ENCODE measurements at places on chromosomes 11 and 22.

DNA sequence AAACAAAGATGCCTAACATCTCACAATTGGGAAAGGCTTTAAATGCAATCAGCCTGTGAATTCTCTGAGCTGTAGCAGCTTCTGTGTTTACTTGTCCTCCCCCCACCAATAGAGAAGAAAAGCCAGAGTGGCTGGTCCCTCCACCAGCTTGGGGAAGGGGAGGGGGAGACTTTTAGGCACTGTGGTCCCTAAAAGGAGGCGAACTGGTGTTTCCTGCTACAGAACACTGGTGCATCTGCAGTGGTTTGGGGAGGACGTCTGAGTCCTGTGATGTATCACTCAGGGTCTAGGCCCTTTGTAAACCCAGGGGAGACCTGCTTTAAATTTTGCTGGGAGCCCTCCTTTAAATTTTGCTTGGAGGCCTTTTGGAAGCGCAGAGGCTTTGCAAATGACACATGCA, 16.9 kb downstream of the TNRC6B start:
- DNase-seq, result no peak

DNA sequence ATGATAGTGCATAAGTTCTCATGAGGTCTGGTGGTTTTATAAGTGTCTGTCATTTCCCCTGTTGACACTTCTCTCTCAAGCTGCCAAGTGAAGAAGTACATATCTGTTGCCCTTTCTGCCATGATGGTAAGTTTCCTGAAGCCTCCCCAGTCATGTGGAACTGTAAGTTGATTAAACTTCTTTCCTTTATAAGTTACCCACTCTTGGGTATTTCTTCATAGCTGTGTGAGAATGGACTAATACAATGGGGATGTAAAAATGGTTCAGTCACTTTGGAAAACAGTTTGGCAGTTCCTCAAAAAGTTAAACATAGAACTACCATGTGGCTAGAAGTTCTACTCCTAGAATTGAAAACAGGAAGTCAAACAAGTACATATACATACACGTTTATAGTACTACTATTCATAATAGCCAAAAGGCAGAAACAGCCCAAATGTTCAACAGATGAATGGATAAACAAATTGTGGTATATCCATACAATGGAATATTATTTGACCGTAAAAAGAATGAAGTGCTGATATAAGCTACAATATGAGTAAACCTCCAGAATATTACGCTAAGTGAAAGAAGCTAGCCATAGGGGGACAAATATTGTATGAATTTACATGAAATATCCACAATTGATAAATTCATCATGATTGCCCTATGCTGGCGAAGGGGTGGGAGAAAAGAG, 16.0 kb upstream of the DKK3 start:
- DNase-seq, result no peak

GRCh38 chr11:103091064-103091800, 728 bp downstream of the DCUN1D5 start:
- DNase-seq, result no peak

DNA sequence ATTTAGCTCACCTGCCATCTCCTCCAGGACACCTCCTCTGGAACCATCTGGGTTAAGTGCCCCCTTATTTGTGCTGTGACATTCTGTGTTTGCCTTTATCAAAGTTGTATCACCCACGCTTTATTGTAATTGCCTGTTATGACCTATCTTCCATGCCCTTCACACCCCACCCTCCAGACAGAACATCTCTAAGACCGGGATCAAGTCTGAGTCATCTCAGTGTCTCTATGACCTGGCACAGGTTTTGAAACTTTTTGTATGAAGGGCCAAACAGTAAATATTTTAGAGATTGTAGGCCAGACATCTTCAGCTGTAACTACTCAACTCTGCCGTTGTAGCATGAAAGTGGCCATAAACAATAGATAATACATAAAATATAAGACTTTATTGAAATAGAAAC, 161.8 kb downstream of the SPON1 start:
- DNase-seq, result no peak

- no peak for DNase-seq
Observed at GRCh38 chr22:36497910-36498665, 8.8 kb downstream of the FOXRED2 start.

- no peak for DNase-seq
Observed at GRCh38 chr11:128052912-128053641, 534.3 kb downstream of the ETS1 start.

- no peak for DNase-seq
Observed at GRCh38 chr11:10401256-10401655, 53.8 kb upstream of the AMPD3 start.

GRCh38 chr11:81070948-81071347, 1630.1 kb upstream of the TENM4 start:
- no peak for DNase-seq

DNA sequence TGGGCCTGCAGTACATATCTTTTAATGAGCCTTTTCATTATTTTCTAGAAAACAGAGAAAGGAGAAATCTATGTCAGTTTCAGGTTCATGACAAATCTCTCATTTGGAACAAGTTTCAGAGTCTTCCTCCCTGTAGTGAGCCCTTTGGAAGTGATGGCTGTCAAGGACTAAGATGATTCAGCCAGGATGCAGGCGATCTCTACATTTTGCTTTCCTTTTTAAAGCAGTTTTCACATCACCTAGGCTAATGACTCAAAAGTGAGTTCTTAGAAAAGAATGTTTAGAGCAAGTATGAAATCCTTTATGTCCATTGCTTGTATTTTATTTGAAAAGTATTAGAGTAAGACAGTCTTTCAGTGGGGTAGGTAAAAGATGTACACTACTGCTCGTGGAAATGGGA, 130.1 kb downstream of the TRPC6 start:
- DNase-seq, result no peak

GRCh38 chr11:66111158-66111557, 41.1 kb downstream of the PACS1 start:
- DNase-seq, result no peak

- peak; percentile 75 for DNase-seq
Observed at GRCh38 chr11:59615120-59615636, 396 bp downstream of the OSBP start.

GRCh38 chr11:36289226-36289852, at the start of gene COMMD9:
Gene COMMD9 (minus strand): TSS chr11:36289424. CDS start chr11:36289412, 12 bp downstream.
- DNase-seq, result peak; percentile 98

DNA sequence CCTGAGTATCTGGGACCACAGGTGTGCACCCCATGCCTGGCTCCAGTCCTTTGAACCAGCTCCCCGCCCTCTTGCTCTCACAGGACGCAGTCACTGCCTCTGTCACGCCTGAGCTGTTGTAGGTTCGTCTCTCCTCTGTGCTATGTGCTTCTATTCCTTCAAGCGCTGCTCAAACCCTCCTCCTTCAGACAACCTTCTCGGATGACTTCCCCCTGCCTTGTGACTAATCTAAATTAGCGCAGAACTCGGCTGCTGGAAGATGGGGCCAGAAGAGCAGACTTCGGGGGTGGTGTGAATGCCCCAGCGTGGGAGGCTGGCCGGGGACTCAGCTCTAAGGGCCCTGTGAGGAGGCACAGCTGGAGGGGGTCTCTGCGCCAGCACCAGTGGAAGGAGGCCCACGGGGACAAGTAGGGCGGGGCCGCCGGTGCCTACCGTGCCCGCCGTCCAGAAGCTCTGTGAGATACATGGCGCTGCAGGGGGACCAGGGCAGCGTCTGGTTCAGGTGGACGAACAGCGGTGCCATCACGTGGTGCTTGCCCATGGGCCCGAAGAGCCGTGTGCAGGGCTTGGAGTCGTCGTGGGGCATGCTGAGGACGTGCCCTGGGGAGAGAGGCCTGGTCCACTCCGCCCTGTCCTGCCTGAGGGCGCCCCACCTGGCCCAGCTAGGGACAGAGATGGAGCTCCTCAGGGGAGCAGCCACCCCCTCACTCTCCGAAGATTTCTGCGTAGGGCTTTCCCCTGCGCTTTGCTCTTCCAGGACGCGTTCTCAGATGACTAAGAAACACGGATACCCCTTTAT, 12.5 kb downstream of the ADAMTS8 start:
- no peak for DNase-seq

- DNase-seq, result no peak
Observed at GRCh38 chr22:39349506-39349966, 255 bp upstream of the SYNGR1 start.

- no peak for DNase-seq
Observed at GRCh38 chr11:9838961-9839360, 175.1 kb downstream of the SWAP70 start.

DNA sequence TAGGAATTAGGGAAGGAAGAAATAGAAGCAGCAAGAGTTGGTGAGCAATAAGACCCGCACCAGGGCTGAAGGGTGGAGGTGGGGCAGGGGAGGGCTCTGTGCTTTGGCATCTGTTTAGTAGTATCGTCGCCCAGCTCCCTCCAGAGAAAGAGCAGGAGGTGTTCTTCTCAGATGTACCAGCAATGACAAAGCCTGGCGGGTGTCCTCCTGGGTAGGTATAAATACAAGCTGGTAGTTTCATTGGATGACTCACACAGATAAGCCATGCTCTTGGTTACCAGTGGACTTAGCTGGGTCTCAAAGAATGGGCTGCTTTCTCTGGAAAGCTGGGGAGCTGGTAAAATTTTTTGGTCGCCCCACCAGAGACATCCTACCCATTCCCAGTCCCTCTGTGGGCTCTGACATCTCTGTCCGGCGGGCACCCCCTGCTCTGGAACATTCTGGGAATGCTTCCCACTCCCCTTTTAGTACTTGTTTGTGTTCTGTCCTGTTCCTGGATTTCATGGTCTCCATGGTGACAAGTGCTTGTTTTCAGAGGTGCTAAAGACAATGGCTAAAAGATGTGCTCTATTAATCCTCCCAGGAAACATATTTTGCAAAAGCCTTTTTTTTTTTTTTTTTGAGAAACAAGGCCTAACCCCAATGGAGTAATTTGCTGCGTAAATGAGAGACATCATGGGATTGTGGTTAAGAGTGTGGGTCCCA, 15.4 kb upstream of the TUBA8 start:
- no peak for DNase-seq

- no peak for DNase-seq
Observed at GRCh38 chr11:68387840-68388239, 72.7 kb upstream of the PPP6R3 start.

GRCh38 chr11:120134931-120135228, 3.0 kb downstream of the TRIM29 start:
- no peak for DNase-seq

DNA sequence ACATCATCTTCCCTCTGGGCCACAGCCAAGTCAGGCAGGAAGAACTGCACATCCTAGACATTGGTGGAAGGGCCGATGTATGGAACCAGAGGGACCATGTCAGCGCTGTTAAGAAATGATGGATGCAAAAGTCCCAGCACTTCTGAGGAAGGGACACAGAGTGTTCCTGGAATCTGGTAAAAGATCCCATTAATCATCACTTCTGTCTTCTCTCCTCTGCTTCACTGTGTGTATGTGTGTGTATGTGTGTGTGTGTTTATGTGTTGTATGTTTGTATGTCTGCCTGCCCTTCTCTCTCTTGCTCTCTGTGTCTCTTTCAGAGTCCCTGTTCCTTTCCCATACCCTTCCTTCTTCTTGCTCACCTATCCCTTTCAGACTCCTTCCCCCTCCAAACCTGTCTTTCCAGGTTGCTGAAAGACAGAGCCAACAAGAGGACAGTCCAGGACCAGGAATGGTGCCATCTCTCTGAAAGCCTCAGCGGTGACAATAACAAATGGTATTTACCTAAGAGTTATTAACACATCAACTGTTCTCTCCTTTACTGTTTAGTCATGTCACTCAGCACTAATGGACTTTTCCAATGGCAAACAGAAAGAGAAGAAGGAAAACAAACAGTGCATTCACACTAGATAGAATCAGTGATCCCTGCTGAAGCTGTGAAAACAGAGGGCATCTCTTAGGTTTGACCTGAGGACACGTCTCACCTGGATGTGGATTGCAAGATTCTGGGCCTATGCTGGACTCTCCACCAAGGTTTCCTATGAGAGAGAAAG, 47.1 kb downstream of the EHF start:
- DNase-seq, result no peak

DNA sequence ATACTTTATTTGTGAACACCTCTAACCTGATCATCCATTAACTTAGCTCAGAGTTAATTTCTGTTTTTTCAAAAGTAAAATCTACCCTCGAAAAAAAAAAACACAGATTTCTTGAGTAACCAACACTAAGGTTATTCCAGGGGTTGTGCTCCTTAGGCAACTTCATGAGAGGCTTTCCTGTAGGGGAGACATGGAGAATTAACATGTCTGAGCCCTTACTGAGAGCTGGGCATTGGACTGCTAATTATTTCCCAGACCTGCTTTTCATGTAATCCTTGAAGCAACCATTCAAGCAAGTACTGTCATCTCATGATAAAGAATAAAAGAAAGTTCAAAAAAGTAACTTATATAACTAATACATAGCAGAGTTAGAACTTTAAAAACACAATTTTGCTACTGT, 13.5 kb upstream of the UPB1 start:
- DNase-seq, result no peak

DNA sequence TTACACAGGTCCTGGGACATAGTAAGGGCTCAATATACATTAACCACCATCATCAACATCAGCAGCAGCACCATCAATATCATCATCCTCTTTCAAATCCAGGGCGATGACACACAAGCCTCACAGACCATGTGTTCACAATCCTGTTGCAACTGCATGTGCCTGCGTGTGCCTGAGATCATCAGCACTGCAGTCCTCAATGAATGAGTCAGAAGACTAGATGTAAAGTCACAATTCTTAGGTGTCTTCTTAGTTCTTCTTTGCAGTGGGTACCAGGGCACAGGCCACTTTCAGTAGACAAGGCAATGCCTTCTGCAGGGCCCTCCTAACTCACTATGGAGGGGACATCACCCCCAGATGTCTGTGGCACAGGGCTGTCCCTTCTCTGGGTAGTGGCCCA, 111.1 kb downstream of the MYO18B start:
- DNase-seq, result no peak

DNA sequence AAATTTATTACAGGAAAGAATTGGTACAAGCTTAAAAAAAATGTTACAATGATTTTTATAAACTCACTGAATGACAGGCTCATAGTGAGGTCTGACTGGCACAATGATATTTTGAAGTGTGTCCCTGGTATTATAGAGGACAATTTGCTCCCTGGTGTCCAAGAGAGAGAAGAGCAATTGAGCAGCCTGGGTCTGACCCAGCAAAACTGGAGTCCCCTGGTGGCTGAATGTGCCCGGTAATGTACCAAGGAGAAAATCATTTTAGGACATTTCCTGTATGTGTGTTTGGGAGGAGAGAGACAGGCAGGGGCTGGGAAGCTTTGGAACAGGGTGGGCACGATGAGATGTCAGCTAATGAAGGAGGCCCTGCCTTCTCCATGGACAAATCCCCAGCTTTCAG, 125.3 kb downstream of the APOL5 start:
- DNase-seq, result no peak

DNA sequence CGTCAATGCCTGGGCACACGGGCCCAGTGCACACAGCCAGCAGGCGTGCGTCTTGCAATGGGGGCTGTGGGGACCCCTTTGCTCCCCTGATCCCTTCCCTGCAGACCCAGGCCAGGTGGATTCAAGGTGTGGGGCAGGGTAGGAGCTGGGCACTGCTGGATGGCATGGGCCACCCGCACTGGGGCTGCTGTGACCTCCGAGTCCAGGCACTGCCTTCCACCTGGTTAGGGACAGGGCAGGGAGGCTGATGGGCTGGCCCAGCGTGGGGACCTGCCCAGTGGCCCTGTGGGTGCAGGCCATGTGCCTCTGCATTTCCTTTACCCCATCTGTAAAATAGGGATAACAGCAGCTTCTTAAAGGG, 22.9 kb downstream of the KCNQ1 start:
- DNase-seq, result peak; percentile 66

GRCh38 chr11:117230286-117230961, 1.4 kb downstream of the PCSK7 start:
- DNase-seq, result peak; percentile 45

Data from coronary artery (tissue), 2 donors.